ENCODE measurements at places on chromosomes 11 and 22.

GRCh38 chr11:75040167-75040770, 51.5 kb downstream of the NEU3 start:
- DNase-seq, result no peak

DNA sequence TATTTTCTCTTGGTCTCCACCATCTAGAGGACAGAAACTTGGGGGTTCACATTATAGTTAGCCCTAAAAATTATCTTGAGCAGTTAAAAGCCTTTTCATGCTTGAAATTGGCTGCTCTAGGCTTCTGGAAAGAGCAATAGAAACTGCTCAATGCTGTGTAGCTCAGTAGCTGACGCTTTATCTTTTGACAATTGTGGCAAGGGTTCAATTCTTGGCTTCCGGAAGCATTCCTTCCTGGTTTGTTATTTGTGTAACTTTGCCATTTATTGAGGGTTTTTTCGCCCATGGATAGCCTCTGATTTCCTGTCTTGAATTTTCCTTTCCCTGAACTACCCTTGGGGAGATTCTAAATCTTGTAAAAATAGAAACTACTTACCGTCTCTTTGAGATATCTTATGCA, 10.3 kb upstream of the OR56A1 start:
- DNase-seq, result no peak

- no peak for DNase-seq
These were observed 14.2 kb downstream of the LMO1 start for GRCh38 chr11:8249482-8249881.

DNA sequence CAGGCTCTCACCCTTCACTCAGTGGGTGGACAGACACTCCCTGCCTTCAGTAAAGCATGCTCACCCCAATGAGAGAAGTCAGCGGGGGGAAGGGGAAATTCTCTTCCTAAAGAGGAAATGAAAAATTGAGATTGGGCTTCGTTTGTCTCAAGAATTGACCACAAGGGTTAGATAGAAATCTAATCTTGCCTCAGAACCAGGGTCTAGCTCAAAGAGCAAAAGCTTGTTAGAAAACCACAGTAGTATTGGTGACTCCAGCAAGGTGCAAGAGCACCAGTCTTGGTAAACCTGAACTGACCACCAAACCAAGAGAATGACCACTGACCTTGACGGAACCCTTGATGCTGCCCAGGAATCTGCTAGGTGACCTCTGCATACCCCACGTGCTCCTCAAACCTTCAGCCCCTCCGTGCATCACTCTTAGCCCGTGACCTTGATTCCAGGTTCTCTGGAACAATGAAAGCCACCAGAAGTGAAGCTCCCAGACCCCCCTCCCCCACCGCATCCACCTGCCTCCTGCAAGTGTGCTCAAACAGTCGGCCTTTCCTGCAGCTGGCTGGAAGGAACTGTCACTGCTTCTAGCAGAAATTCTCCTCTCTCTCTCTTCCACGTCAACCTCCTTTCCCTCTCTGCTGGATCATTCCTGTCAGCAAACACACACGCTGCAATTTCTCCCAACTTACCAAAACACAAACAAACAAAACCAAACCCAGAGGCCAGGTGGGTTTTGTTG, 3.1 kb upstream of the TMA7B start:
- DNase-seq, result no peak

DNA sequence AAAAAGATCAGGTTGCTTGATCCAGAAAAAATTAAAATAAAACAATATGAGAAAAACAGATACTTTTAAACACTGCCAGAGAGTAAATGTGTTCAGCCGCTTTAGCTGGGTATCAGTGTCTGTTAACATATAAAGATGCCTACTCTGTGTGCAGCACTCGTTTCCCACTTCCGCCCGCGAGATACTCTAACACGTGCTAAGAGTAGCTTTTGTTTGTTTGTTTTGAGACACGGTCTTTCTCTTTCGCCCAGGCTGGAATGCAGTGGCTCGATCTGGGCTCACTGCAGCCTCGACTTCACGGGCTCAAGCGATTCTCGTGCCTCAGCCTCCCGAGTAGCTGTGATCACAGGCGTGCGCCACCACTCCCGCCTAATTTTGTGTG, 531 bp upstream of the MEN1 start:
- no peak for DNase-seq

GRCh38 chr11:86571273-86571948, 101.0 kb downstream of the ME3 start:
- DNase-seq, result no peak

GRCh38 chr22:28874811-28875320, 8.5 kb upstream of the ZNRF3 start:
- no peak for DNase-seq

- DNase-seq, result no peak
These were observed 309.3 kb downstream of the SOX6 start for GRCh38 chr11:16047073-16047472.

DNA sequence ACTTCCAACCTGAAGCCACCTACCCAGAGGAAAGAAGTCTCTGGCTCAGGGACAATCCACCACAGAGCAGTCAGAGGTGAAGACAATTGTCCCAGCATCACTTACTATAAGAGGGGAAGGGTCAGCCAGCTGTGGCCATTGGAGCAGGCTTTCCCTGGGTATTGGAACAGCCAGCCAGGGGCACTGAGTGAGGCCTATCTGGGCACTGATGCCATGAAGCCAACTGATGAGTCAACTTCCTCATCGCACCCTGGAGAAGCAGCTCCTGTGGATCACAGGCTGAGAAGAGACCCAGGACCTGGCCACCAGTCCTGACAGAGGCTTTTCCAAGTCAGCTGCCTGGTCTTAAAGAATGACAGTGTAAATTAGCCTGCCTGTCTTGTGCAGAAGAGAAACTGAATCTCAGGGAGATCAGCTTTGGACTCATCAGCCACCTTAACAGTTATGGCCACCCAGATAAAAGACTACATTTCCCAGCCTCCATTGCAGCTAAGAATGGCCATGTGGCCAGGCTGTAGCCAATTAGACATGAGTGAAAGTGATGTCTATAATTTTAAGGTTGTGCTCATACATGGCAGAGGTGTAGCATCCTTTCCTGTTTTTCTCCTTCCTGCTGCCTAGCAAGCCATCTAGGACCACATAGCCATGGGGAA, 19.0 kb downstream of the CHST1 start:
- peak; percentile 20 for DNase-seq

DNA sequence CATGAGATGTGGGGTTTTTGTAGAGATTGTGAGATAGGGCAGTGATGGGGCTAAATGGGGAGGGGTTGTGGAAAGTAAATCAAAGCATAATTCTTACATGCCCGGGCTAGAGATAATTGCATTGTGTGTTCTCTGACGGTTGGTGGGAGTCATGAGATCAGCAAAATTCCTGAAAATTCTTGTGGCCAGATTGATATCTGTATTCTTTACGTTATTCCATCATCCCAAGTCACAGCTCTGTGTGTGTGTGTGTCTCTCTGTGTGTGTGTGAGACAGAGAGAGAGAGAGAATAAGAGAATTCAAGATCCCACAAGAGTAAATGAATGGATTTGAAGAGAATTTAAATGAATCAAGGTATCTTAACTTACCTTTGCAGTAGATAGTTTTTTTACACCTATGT, 138.6 kb upstream of the ARHGAP20 start:
- DNase-seq, result no peak

Data from NCI-H1930 (cell line).